ENCODE measurements at places on chromosomes 6 and 20.

DNA sequence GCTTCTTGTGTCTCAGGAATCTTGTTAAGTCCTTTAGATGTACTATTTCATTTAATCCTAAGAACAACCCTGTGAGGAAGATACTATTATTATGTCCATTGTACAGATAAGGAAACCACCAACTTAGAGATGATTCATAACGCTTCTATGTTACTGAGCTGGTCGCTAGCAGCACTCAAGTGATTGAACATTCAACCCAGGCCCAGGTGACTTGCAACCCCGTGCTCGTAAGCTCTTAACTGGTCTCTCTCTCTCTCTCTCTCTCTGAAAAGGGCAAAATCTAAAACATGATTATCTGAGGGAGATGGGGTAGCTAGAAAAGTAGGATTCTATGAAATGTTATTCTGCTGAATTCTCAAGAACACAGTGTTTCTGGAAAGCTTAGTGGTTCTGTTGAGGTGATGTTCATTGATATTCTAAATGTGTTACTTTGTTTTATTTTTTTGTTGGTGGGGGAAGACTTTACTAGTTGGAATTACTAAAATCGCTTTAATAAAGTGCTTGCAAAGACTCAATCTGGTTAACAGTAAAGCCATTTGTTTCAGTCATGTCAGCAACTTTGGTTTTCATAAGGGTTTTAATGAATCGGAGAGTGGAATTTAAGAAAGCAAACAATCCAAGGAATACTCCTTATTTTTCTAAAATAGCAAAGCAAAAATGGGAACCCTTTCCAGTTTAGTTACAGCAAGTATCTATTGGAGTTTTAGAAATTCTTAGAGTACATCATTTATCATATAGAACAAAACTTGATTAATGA is 265.0 kb upstream of the TAB2 start:
- no peak for DNase-seq

DNA sequence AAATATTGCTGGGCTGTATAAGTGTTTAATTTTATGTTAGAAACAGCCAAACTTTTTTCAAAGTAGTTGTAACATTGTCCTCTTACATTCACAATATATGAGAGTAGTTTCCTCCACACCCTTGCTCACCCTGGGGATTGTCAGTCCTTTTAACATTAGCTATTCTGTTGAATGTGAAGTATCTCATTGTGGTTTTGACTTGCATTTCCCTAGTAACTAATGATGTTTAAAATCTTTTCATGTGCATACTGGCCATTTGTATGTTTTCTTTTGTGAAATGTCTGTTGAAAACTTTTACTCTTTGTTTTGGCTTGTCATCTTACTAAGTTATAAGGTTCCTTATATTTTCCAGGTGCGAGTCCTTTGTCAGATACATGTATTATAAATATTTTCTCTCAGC is 32.9 kb downstream of the TRIM38 start:
- no peak for DNase-seq

DNA sequence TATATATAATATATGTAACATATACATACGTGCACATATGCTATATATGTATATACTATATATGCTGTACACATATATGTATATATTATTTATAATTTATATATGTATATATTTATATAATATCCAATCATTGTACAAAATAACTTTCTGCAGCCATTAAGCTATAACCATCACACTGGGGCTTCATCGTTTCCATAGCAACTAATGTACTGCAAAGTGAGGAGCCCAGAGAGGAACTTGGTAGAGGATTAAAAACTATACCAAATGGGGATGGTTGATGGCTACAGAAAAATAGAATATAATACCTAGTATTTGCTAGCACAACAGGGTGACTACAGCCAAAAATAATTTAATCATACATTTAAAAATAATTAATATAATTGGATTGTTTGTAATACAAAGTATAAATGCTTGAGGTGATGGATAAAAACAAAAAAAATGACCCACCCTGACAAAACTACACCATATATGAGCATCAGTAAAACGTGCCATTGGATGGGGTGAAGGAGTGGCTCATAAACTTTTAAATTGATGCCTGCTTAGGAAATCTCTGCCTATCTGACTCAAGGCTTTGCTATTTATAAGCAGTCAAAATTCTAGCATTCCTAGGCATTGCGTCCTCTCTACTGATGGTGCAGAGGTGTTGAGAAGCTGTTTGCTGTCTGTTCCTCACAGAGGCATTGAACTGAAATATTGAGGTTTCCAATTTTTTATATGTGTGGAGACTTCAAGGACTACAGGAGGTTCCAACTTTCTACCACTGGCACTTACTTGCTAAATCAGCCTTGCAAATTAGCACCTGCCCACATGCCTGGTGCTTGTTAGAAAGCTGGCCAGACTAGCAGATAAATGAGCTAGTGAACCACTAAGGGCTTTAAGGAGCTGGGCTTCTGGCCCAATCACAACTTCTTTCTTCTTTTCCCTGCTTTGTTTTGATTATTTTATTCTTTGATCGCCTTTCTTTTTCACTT is 190.1 kb downstream of the SCP2D1 start:
- no peak for DNase-seq

DNA sequence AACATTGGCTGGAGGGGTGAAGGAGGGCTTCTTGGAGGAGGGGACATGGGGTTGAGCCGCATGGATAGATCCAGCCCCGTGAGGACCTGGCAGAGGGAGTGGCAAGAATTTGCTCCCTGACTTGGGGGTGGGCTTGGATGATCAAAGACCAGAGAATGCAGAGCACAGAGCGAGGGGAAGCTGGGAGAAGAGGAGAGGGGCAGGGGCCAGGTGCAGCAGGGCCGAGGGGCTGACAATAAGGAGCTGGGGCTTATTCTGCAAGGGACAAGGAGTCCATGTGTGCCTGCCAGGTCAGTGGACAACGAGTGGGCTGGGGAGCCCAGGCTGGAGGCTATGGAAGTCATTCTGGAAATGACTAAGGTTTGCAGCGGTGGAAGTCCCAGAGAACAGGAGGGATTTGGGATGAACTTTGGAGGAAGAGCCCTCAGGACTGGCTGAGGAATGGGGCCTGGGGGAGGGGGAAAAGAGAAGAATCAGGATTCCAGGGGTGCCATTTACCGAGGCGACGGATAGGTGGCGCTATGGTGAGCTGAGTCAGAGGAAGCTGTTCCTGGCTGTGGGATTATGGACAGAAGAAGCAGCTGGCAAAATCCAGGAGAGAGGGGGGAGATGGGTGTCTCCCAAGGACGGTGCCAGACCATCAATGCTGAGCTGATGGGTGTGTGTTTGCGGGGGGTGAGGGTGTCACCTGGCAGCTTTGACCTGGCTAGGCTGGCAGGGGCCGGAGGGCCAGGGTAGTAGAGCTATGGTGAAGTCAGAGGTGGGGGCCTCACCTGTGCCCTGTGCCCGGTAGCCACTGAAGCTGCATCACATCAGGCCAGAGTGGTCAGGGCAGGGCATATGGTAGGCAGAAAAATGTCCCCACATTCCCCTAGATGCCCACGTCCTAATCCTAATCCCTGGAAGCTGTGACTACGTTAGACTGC is 7.8 kb downstream of the KCNG1 start:
- no peak for DNase-seq

- DNase-seq: no peak
These were observed 16.5 kb downstream of the RIPOR2 start for GRCh38 chr6:24919056-24919892.

DNA sequence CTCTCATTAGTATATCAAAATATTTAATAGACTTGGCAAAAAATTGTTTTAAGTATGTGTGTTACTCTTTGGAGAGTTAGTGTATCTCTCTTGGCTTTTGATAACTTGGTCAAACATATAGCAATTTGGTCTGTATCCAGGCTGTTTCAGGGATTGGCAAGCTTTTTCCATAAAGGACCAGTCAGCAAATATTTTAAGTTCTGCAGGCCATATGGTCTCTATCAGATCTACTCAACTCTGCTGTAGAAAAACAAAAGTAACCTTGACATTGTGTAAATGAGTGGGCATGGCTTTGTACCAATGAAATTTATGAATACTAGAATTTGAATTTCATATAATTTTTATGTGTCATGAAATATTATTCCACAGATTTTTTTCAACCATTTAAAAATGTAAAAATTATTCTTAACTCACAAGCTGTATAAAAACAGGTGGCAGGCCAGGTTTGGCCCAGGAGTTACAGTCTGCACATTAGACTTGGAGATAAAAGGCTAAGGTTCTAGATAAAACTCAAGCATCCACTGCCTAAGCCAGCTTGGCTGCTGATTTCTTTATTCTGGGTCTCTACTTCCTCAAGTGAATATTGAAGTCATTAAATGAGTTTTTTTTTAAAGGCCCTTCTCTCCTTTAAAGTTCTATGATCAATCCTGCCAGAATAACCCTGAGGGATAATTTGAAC is 13.7 kb downstream of the GSTA4 start:
- no peak for DNase-seq

DNA sequence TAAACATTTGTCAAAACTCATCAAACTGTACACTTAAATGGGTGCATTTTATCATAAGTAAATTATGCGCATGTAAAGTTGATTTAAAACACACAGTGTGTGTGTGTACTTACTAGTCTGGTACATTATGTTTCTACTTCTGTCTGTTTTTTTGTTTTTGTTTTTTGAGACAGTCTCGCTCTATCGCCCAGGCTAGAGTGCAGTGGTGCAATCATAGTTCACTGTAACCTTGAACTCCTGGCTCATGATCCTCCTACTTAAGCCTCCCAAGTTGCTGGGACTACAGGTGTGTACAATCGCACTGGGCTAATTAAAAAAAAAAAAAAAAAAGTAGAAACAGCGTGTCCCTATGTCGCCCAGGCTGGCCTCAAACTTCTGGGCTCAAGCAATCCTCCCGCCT is 23.0 kb upstream of the FKBP5 start:
- peak; percentile 0 for DNase-seq

GRCh38 chr6:68635412-68635705 is 277 bp downstream of the ADGRB3 start:
- DNase-seq: no peak

- DNase-seq: peak; percentile 11
These were observed 107.9 kb upstream of the NXT1 start for GRCh38 chr20:23242556-23243180.

DNA sequence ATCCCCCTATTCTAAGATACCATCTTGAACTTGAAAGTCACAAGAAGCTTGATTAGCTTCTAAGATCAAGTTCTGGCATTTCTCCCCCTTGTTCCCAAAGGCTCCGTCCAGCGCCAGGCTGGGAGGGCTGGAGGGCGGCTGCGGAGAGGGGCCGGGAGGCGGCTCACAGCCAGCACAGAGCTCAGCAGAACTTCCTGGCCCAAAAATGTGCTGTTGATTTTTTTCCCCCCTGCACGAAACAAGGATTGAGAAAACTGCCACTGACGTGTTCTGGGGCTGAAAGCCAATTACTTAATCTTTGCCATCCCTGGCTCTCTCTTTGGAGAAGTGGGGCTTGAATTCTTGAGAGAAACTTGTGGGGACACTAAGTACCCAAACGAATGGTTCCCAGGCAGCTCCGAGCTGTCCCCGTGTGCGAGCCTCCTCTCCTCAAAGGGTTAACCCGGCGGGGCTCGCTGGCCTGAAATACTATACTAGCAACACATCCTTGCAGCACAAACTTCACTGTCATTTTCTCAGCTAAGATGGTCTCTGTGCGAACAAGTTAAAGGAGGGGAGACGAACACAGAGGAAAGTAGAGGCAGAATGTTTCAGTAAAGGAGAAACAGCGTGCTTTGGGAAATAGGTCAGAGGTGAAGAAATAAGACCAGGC is 452 bp downstream of the TRAF3IP2 start:
- DNase-seq: peak; percentile 82

GRCh38 chr6:28648035-28648877 is 122.6 kb downstream of the GPX5 start:
- no peak for DNase-seq

GRCh38 chr6:161204866-161205557 is 68.8 kb downstream of the AGPAT4 start:
- no peak for DNase-seq

GRCh38 chr6:156658966-156659821 is 118.0 kb upstream of the ARID1B start:
- DNase-seq: no peak

DNA sequence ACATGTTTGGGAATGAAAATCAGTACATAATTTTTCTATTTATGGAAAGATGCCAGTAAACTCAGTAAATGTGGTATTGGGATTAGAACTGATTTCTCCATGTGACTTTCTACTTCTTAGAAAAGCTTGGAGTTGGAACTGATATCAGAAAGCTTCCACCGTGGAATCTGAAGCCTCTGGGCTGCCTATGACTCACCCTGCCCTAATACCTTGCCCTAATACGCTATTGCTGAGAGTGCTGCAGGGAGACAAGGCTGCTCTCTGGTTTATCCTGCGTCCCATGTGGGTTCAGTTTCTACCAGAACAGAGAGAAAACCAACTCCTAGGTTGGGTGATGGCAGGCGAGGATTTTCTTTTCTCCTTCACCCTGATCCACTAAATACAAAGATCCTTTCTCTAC is 3.3 kb upstream of the STMND1 start:
- no peak for DNase-seq
